Activated naive CD8-positive, alpha-beta T cell treated with anti-CD3 and anti-CD28 coated beads for 36 hours (primary cell): ENCODE measurements at places on chromosomes 2 and 18.

DNA sequence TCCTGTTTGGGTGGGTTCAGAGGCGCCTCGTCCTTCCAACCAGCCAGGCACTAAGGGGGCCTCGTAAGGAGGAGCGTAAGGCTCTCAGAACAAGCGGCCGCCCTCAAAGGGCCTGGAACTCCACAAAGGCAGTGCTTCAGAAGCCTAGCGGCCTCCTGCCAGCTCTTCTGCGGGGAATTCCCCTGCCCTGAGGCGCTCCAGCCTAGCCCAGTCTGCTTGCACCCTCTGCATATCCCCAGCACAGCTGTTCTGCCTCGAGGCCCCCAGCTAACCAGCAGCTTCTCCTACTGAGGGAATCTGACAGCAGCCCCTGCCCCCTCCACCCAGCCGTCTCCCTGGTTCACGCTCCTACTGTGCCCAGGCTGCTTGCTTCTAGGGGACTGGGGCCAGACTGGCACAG, 265.9 kb downstream of the TFCP2L1 start:
- H3K27me3 ChIP-seq, result peaks cover 11% of the 10 kb centered on the region
- no peak overlapping the region for H3K4me3 ChIP-seq
- H3K4me1 ChIP-seq, result no peaks in the 10 kb centered on the region
- DNase-seq, result no peak
- H3K27ac ChIP-seq, result no peak overlapping the region

DNA sequence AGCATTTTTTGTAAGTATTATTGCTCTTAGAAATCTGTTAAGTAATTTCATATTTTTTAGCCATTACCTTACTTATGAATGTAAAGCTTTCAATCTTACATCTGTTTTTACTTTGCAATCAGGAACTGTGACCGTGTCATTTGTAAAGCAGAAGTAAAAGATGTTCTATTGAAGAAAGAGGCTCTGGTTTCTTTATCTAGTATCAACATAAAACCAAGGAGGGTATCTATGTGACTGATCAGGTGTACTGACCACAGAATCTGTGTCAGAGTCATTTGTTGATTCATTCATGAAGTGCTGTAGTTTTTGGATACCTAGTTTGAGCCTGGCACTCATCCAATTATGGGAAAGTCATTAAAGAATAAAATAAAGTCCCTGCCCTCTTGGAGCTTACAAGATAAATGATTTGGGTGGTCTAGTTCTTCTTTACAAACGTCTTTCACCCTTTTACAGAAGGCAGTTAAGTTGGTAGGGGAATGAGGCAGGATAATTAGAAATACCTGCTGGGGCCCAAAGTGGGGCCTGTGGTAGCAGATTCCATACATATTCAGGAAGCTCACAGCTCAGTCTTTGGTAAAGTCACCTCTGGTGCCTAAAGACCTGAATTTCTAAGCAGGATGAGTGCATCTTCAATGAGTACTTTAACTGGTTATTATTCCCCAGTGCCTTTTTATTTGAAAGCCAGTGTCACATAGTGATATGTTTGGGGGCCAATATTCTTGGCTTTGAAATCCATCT, 260.6 kb upstream of the NT5C1B start:
- H3K4me3 ChIP-seq, result no peak overlapping the region
- H3K36me3 ChIP-seq, result peaks cover 1% of the 10 kb centered on the region
- no peak overlapping the region for H3K27ac ChIP-seq
- no peaks in the 10 kb centered on the region for H3K4me1 ChIP-seq
- no peaks in the 10 kb centered on the region for H3K27me3 ChIP-seq

GRCh38 chr2:67952066-67952465, 110.7 kb downstream of the C1D start:
- no peaks in the 10 kb centered on the region for H3K4me1 ChIP-seq
- no peak overlapping the region for H3K4me3 ChIP-seq
- no peaks in the 10 kb centered on the region for H3K36me3 ChIP-seq
- no peak overlapping the region for H3K27ac ChIP-seq
- no peak for DNase-seq

GRCh38 chr18:61963705-61964104, 70.9 kb upstream of the RNF152 start:
- H3K27ac ChIP-seq, result no peak overlapping the region
- no peak for DNase-seq
- no peak overlapping the region for H3K4me3 ChIP-seq
- peaks cover 11% of the 10 kb centered on the region for H3K27me3 ChIP-seq
- H3K4me1 ChIP-seq, result peaks cover 2% of the 10 kb centered on the region

- no peaks in the 10 kb centered on the region for H3K36me3 ChIP-seq
- H3K27me3 ChIP-seq, result peaks cover 3% of the 10 kb centered on the region
- no peak overlapping the region for H3K27ac ChIP-seq
- H3K4me1 ChIP-seq, result peaks cover 12% of the 10 kb centered on the region
These were observed 4.9 kb upstream of the STK11IP start for GRCh38 chr2:219592736-219593135.

DNA sequence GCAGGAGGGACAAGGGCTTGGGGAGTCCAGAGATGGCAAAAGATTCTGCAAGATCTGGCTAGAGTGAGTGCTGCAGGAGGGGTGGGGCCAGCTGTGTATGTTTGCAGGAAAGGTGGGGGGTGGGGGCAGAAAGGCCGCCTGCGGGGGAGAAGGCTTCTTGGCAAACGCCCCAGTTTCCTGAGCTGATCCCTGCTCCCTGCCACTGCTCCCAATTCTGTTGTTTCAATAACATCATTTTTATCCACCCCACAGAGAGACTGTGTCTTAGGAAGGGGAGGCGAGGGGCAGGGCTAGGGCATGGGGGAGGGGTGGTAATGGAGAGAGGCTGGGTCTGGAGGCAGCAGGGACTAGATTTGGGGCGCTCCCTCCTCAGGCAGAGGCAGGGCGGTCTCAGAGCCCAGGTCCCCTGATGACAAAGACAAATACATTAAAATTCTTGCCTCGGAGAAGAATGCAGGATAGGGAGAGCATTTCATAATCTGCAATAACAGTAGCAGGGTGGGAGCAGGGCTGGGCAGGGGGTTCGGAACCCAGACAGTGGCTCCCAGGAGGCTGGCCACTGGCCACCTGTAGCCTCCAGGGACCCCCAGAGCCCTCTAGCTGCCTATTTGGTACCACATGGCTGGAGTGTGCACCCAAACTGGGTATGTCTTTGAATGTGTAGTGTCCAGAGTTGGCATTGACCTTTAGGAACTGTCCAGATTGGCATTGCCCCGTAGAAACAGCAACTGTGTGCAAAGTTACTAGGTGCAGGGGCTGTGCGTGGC, 2.1 kb upstream of the WNT6 start:
- peaks cover 93% of the 10 kb centered on the region for H3K27me3 ChIP-seq
- H3K27ac ChIP-seq, result no peak overlapping the region
- DNase-seq, result no peak
- no peaks in the 10 kb centered on the region for H3K36me3 ChIP-seq
- peaks cover 15% of the 10 kb centered on the region for H3K4me1 ChIP-seq

GRCh38 chr2:179139506-179139905, 89.6 kb upstream of the CCDC141 start:
- H3K27ac ChIP-seq, result no peak overlapping the region
- no peak overlapping the region for H3K4me3 ChIP-seq
- no peaks in the 10 kb centered on the region for H3K27me3 ChIP-seq
- H3K4me1 ChIP-seq, result no peaks in the 10 kb centered on the region
- H3K36me3 ChIP-seq, result no peaks in the 10 kb centered on the region

GRCh38 chr2:226911932-226912331, 76.1 kb downstream of the RHBDD1 start:
- no peak for DNase-seq
- no peak overlapping the region for H3K27ac ChIP-seq
- H3K36me3 ChIP-seq, result peaks cover 32% of the 10 kb centered on the region
- peaks cover 15% of the 10 kb centered on the region for H3K4me1 ChIP-seq

DNA sequence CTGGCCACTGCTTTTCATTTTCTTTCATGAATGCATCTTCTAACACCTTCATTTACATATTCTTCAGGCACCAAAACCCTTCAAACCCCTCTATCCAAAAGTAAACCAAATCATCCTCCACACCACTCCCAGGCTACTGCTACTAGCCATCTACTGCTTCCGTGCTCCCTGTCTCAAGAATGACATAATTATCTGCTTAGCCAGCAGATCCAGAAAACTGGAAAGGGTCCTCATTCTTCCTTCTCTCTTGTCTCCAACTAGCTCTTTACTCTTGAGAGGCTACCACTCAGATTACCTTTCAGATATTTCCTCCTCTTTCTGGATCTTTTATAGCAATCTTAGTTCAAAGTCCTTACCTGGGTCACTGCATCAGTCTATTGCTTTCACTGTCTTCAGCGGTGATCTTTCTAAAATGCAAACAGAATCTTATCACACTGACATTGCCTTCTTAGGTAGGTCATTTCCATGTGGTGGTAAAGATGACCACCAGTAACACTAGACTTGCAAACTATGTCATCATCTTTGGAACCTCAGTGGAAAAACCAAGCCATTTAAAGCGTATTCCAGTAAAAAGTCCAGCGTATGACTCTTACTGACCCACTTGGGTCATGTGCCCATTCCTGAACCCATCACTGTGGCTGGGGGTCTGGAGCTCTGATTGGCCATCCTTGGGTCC, 15.8 kb upstream of the NEDD4L start:
- H3K27me3 ChIP-seq, result no peaks in the 10 kb centered on the region
- no peaks in the 10 kb centered on the region for H3K4me1 ChIP-seq
- no peak overlapping the region for H3K4me3 ChIP-seq
- no peak for DNase-seq
- H3K27ac ChIP-seq, result no peak overlapping the region
